CD4-positive, alpha-beta T cell treated with Interleukin-2 at 100 ng/mL for 4 hours (primary cell): ENCODE measurements at places on chromosomes 11 and 22.

GRCh38 chr11:10641177-10641911 lies 52.2 kb downstream of the IRAG1 start:
- DNase-seq: no peak

GRCh38 chr11:91173701-91174100 lies 950.9 kb upstream of the CHORDC1 start:
- no peak for DNase-seq

GRCh38 chr11:130118165-130118564 lies 41.4 kb upstream of the ST14 start:
- no peak for DNase-seq

DNA sequence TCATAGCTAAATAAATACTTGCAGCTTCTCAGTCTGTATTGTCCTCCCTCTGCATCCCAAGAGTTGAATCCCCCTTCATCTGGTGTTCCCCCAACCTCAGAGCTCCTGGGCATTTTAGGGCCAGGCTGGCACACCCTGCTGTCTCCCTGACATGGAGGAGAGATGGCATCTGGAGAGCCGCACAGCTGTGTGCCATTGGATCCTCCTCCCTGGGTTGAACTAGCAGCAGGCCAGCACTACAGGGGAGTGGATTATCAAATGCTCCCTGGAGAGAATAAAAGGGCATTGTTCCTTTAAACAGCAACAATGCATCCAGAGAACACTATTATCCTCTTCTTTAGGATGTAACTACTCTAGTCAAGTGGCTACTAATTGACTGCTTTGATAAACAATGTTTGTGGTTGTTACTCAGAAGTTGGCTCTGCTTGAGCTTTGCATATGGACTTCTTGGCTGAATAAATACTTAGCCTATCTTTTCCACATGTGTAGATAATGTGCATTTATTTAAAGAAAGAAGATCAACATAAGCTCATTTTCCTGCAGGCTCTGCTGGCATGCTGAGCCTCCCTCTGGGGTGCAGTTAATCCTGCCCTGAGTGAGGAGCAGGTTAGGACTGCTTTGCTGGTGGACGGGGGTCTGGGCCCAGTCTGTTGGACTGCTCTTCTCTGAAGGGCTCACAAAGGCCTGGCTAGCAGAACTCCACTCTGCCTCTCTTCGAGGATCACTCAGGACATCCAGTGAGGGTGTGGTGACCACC lies 897.2 kb downstream of the TBC1D22A start:
- no peak for DNase-seq

DNA sequence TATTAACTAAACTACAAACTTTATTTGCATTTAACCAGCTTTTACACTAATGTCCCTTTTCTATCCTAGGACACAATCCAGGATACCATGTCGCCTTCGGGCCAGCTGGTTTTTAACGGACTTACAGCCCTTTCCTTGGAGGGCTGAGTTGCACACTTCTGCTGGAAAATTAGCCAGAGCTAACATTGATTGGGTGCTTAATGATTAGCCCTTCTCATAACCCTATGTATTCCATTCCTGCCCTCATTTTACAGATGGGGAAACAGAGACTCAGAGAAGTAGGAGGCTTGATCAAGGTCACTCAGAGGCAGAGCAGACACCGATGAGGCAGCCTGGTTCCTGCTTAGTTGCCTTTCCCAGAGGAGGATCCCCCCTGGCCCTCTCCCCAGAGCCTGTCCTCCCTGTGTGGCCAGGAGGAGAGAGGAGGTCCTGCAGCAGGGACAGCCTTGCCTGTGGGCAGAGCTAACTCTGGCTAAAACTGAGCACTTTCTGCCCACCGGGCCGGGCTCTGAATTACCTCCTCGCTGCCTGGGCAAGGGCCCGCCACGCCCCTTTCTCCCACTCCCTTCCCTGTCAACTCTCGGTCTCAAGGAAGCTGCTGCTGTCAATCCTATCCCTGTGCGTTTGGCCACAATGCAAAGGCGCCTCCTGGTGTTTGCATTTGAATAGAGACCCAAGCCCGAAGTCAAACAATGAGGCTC lies 59.6 kb upstream of the PAX6 start:
- peak; percentile 2 for DNase-seq

GRCh38 chr22:19686946-19687345 lies 27.4 kb upstream of the SEPTIN5 start:
- no peak for DNase-seq

DNA sequence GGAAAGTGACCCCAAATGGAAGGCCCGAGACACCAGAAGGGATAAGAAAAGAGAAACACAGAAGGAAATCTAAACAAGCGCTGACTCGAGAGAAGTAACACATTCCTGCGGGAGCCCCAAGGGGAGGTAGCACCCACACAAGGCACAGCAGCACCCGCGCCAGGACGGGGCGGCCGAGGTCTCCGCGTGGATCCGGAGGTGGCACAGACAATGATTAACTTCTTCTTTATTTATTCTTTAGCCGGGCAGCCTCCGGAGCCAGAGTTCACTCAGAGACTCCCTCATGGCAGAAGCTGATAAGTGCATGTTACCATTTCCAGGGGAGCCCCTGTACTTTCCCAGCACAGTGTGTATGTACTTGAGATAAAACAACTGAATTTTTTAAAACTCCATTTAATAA lies 5.1 kb downstream of the TOLLIP start:
- no peak for DNase-seq

- DNase-seq: no peak
These were observed 11.4 kb downstream of the DKK3 start for GRCh38 chr11:11997049-11997322.

GRCh38 chr11:19869946-19870589 lies 157.4 kb downstream of the NAV2 start:
- DNase-seq: no peak

- no peak for DNase-seq
These were observed 183.4 kb upstream of the MTMR2 start for GRCh38 chr11:96107143-96107824.

GRCh38 chr11:86495351-86495750 lies 120.7 kb downstream of the CCDC81 start:
- DNase-seq: no peak
